ENCODE measurements at places on chromosomes 13 and 19. TPM values are rescaled to one million over a fixed set of nuclear protein-coding genes. Genes with fewer than 3 reads are reported as not detected.

The FCAR gene
- total RNA-seq, result not detected

The APOC4 gene
- not detected for total RNA-seq

The KASH5 gene
- not detected for total RNA-seq

The ZNF471 gene
- 0.03 TPM for total RNA-seq

The NLRP7 gene
- total RNA-seq, result not detected

The LGALS14 gene
- not detected for total RNA-seq

The HNRNPUL1 gene
- total RNA-seq, result 287 TPM
